ENCODE measurements at places on chromosomes 6 and 20. TPM values are rescaled to one million over a fixed set of nuclear protein-coding genes. Genes with fewer than 3 reads are reported as not detected.

DNA sequence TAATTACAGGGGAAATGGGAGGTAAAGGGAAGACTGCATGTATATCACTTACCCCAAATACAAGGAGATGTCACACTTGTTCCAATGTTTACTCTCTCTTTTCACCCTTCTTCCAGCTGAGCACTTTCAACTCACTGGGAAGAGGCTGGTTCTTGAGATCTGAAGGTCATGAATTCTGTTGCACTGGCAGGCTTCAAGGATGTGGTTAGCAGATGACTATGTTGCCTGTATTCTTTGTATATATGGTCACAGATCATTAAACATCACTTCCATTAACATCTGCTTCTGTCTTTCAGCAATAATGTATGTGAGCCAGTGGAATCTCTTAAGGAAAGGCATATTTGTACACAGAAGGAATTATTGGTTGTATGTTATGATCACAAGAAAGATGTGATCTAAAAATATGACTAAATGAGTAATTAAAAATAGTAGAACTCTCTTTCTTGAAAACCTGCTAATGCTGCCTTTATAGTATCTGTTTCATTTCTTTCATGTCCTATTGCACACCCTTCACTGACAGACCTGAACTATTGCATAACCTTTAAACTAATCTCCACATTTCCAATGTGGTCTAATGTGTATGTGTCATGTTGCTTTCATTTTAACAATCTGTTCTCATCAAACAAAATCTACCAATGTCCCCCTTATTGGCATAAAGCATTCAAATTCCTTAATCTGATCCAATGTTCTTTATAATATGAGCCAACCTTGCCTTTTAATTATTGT lies 131.4 kb upstream of the EPHA7 start:
- H3K4me1 ChIP-seq, result no peaks in the 10 kb centered on the region
- H3K27me3 ChIP-seq, result no peaks in the 10 kb centered on the region
- H3K36me3 ChIP-seq, result no peaks in the 10 kb centered on the region
- H3K4me3 ChIP-seq, result no peak overlapping the region
- H3K27ac ChIP-seq, result no peak overlapping the region

DNA sequence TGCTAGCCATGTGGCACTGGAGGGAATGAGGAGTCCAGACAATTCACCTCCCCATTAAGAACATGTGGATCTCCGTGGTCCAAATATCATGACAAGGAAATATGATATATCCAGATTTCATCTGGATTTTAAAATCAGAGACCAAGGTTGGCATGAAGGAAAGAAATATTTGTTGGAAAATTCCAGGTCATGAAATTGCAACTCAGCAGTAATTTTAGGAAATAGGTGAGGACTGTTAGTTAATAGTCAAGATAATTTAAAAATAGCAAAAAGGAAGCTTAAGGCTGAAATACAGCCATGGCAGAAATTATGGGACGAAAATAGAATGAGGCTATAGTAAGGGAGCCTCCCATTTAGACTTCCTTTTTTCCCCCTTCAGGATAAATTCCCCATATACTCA lies 26.9 kb downstream of the DEFB114 start:
- no peaks in the 10 kb centered on the region for H3K4me1 ChIP-seq
- no peak for DNase-seq
- H3K27me3 ChIP-seq, result no peaks in the 10 kb centered on the region
- H3K4me3 ChIP-seq, result no peak overlapping the region

Gene SYCP2
- total RNA-seq, result 1.1 TPM

- no peaks in the 10 kb centered on the region for H3K27me3 ChIP-seq
- H3K27ac ChIP-seq, result peak overlapping the region; percentile 96
- H3K4me3 ChIP-seq, result no peak overlapping the region
Observed at GRCh38 chr6:36592221-36592655, 1.9 kb upstream of the SRSF3 start.

DNA sequence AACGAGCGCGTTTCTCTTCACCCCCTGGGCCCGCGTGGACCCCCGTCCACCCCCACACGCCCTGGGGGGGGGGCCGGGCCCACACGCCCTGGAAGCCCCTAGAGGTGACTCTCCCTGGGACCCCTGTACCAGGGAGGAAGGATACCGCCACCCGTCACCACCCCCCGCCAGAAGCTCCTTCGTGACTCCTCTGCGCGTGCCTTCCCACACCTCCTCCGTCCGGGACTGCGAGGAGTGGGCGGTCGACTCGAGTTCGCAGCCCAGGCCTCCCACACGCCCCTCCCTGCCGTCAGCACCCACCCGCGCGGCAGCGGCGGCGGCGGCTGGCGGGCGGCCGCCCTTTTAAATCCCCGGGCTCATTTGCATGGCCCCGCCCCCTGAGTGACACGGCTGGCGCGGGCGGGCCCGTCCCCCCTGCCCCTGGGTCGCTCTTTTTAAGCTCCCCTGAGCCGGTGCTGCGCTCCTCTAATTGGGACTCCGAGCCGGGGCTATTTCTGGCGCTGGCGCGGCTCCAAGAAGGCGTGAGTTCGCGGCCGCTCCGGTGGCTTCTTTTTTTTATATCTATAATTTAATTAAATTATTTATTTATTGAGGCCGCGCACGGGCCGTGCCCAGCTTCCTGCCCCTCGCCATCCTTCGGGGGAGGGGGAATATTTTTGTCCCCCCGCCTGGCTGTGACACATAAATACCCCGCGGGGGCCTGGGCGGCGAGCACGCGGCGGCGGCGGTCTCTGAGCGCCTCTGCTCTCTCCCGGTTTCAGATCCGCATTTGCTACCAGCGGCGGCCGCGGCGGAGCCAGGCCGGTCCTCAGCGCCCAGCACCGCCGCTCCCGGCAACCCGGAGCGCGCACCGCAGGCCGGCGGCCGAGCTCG lies at the start of gene HMGA1:
Gene HMGA1, plus strand, starts transcription at position 431 of the 873 bp plus-strand sequence. CDS start 3,908 bp downstream, outside the sequence.
- peak within 1 kb of the TSS; percentile 99 for H3K27ac ChIP-seq
- peak; percentile 92 for DNase-seq
- H3K4me1 ChIP-seq, result peaks cover 25% of the 10 kb centered on the region

GRCh38 chr6:84696166-84696565 lies 68.2 kb downstream of the TBX18 start:
- H3K27ac ChIP-seq, result no peak overlapping the region
- no peaks in the 10 kb centered on the region for H3K4me1 ChIP-seq
- DNase-seq, result no peak
- no peak overlapping the region for H3K4me3 ChIP-seq
- H3K27me3 ChIP-seq, result no peaks in the 10 kb centered on the region

GRCh38 chr20:1423625-1424106 lies 30.8 kb upstream of the FKBP1A start:
- H3K4me3 ChIP-seq, result no peak overlapping the region
- DNase-seq, result peak; percentile 65
- peaks cover 6% of the 10 kb centered on the region for H3K4me1 ChIP-seq
- no peak overlapping the region for H3K27ac ChIP-seq
- H3K27me3 ChIP-seq, result no peaks in the 10 kb centered on the region

Gene AKIRIN2
- 19.5 TPM for total RNA-seq

GRCh38 chr6:14025160-14025559 lies 92.4 kb upstream of the CD83 start:
- H3K27me3 ChIP-seq, result no peaks in the 10 kb centered on the region
- no peaks in the 10 kb centered on the region for H3K4me1 ChIP-seq
- no peak for DNase-seq
- no peak overlapping the region for H3K27ac ChIP-seq
- H3K36me3 ChIP-seq, result no peaks in the 10 kb centered on the region

- no peak overlapping the region for H3K27ac ChIP-seq
- H3K36me3 ChIP-seq, result no peaks in the 10 kb centered on the region
- DNase-seq, result no peak
- no peak overlapping the region for H3K4me3 ChIP-seq
- H3K4me1 ChIP-seq, result no peaks in the 10 kb centered on the region
Observed at GRCh38 chr20:14489544-14489943, 152.1 kb upstream of the FLRT3 start.

Gene ESR1
- total RNA-seq, result 0.41 TPM

Gene RIMS4
- not detected for total RNA-seq

Gene GSTA2
- not detected for total RNA-seq

Gene PLN
- 52.0 TPM for total RNA-seq

GRCh38 chr6:111871725-111872400 lies 1.4 kb downstream of the FYN start:
- H3K36me3 ChIP-seq, result no peaks in the 10 kb centered on the region
- peak overlapping the region; percentile 68 for H3K4me3 ChIP-seq
- peaks cover 13% of the 10 kb centered on the region for H3K4me1 ChIP-seq
- peak; percentile 8 for DNase-seq
- H3K27ac ChIP-seq, result peak overlapping the region; percentile 90

GRCh38 chr6:118808793-118809638 lies 84.9 kb upstream of the ASF1A start:
- H3K27me3 ChIP-seq, result no peaks in the 10 kb centered on the region
- H3K36me3 ChIP-seq, result no peaks in the 10 kb centered on the region
- DNase-seq, result no peak
- H3K27ac ChIP-seq, result no peak overlapping the region

DNA sequence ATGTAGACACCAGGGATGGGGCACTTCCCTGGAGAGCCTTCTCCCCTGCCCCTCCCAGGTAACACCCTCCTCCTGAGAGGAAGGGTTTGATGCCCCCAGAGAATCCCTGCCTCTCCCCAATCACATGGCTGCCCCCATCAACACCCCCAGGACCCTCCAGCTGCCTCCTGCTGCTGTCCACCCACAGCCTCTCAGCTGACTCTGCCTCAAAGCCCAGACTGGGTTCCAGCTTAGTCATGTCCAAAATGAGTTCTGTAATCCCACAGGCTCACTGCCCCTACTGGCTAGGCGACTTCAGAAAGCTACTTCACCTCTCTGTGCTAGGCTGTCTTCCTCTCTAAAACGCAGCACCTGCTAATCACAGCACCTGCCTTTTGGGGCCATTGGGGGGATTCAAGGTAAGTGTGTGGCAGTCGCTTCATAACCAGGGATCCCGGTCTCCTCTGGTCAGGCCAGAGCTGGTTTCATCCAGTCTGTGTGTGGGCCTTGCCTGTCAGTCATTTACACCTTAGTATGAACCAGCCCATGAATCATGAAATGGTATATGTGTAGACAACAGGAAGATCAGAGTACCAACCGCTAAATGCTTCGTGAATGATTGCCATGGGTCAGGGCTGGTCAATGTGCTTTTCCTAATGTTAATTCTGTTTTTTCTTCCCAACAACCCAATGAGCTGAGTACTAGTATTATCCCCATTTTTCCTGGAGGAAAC lies 40.4 kb downstream of the TFEB start:
- H3K36me3 ChIP-seq, result no peaks in the 10 kb centered on the region
- DNase-seq, result no peak
- no peak overlapping the region for H3K4me3 ChIP-seq
- H3K27me3 ChIP-seq, result no peaks in the 10 kb centered on the region
- no peak overlapping the region for H3K27ac ChIP-seq

- peak; percentile 7 for DNase-seq
- peaks cover 3% of the 10 kb centered on the region for H3K4me1 ChIP-seq
- no peak overlapping the region for H3K27ac ChIP-seq
- no peak overlapping the region for H3K4me3 ChIP-seq
Observed at GRCh38 chr6:146950351-146950835, 253.8 kb upstream of the STXBP5 start.

Gene TNF
- total RNA-seq, result not detected

- DNase-seq, result no peak
- no peak overlapping the region for H3K27ac ChIP-seq
- no peak overlapping the region for H3K4me3 ChIP-seq
- H3K27me3 ChIP-seq, result no peaks in the 10 kb centered on the region
Observed at GRCh38 chr20:35866418-35867202, 87.7 kb downstream of the SCAND1 start.

Data from transverse colon (tissue), 4 donors.